ENCODE measurements at places on chromosomes 3 and 15.

- peak; percentile 47 for DNase-seq
Observed at GRCh38 chr3:161890147-161890625, 393.6 kb downstream of the OTOL1 start.

- peak; percentile 80 for DNase-seq
Observed at GRCh38 chr15:45378149-45378912, at the start of gene GATM. Gene GATM, minus strand, starts transcription at chr15:45378544. Its CDS starts 91 bp downstream, at chr15:45378453.

DNA sequence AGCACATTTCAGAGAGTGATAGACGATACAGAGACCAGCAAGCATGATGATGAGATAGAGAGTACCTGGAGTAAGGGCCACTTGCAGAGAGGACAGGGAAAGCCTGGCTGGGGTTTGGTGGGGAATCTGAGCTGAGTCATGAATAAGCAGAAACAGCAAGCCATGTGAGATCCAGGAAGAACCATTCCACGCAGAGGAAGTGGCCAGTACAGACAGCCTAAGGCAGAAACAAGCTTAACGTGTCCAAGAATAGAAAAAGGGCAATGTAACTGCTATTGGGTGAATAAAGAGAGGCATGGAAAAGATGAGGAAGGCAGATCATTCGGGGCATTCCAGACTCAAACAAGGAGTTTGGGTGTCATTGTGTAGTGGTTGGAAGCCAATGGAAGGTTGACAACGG is 816.3 kb upstream of the CFAP20DC start:
- no peak for DNase-seq

DNA sequence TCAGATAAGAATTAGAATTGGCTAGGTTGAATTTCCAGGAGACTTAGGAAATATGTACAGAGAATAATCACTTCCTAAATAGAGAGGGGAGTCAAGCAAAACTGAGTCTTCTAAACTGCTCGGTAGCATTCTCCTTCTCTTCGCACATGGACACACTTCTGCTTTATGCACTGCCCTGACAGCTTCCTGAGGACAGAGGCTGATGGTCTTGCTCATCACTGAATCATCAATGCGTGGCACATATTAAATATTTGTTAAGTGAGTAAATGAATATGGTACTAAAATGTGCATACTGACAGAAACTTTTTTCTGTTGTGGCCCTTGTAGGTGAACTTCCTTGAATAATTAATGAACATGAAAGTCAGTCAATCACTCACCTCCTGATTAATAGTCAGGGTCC is 315.5 kb downstream of the FHIT start:
- no peak for DNase-seq

DNA sequence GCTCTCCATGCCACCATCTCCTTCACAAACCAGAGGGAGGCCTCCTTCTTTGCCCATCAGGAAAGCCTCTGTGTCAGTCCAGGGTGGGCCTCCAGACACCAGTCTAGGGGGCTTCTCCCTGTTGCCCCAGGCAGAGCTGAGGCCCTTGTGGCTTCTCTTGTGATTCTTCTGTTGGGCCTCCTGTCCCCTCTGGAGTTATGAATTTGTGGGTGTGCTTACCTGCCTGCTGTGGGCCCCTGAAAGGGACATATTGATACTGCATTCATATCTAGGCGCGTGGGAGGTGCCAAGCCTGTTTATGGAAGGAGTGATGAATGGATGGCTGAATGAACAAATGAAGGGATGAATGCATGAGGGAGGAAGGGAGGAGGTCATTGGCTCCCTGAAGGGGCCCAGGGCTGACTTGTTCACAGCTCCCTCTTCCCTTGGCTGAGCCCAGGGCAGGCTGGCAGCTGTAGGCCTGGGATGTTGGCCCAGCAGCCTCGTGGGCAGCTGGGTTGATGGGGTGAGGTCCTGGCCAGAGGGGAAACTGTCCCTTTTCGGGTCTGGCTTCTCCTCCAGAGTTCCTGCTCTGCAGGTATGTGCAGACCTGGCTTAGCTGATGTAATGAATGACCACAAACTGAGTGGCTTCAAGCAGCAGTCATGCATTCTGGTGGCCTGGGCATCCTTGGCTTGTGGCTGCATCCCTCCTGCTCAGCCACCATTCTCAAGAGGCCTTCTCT is 195.4 kb downstream of the GOLGA6L6 start:
- no peak for DNase-seq

GRCh38 chr3:195081242-195081963 is 189.6 kb downstream of the XXYLT1 start:
- no peak for DNase-seq

DNA sequence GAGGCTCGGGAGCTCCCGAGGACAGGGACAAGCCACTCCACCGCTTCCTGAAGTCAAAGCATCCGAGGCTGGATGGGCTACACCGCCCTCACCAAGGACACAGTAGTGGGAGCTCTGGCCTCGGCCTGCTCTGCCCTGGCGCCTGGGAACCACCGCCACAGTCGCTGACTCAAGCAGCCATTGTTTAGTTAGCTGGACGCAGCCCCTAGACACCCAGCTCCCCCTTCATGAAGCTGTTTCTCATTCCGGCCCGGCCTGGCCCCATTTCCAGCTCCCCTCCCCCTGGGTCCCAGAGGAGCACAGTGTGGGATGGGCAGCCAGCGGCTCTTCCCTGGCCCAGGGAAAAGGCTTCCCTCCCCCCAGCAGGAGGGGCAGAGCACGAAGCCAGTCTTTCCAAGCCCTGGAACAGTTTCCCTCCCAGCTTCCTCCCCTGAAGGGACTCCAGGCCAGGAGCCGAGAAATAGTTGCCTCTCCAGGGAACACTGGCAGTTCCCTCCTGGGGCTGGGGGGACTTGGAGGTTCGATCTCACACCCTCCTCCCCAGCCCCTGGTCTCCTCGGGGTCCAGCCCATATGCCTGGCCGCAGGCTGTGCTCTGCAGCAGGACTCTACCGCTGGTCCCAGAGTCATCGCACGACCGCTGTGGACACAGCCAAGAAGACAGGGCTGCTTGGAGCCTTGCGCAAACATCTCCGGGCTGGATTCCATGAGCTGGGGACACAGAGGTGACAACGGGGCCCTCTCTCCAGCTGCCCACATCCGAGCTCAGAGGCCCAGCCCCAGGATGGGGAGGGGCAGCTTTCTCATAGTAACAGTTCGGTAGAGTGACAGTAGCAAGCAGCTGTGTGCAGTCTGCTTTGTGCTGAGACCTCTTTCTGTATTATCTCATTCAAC is 10.0 kb downstream of the PLXND1 start:
- peak; percentile 93 for DNase-seq

GRCh38 chr3:99549957-99550603 is 88.3 kb upstream of the COL8A1 start:
- DNase-seq = no peak

- no peak for DNase-seq
Observed at GRCh38 chr3:85081191-85081906, 122.6 kb downstream of the CADM2 start.

DNA sequence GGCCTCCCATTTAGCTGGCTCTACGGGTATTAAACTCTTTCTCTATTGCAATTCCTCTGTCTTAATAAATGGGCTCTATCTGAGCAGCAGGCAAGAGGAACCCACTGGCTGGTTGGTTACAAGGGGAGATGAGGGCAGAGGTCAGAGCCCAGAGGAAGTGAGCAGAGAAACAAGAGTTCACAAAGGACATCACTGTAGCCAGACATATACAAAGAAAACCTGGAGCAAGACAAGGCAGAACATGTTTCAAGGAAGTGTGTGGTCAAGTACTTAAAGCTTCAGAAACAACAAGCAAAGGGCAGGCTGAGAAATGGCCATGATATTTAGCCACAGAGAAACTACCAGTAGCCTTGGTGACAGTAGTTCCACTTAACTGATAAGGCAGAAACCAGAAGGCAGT is 24.3 kb downstream of the SUSD5 start:
- no peak for DNase-seq

- peak; percentile 68 for DNase-seq
Observed at GRCh38 chr3:115512565-115513415, 110.5 kb upstream of the GAP43 start.

- DNase-seq = no peak
Observed at GRCh38 chr3:140233702-140234101, 298.7 kb downstream of the CLSTN2 start.

GRCh38 chr15:39497759-39498565 is 82.9 kb upstream of the THBS1 start:
- DNase-seq = no peak

GRCh38 chr3:152608696-152609594 is 226.0 kb upstream of the P2RY1 start:
- no peak for DNase-seq

- DNase-seq = no peak
Observed at GRCh38 chr3:114392831-114393230, 99.0 kb downstream of the TIGIT start.

GRCh38 chr3:97579365-97579764 is 185.2 kb upstream of the ARL6 start:
- DNase-seq = no peak

DNA sequence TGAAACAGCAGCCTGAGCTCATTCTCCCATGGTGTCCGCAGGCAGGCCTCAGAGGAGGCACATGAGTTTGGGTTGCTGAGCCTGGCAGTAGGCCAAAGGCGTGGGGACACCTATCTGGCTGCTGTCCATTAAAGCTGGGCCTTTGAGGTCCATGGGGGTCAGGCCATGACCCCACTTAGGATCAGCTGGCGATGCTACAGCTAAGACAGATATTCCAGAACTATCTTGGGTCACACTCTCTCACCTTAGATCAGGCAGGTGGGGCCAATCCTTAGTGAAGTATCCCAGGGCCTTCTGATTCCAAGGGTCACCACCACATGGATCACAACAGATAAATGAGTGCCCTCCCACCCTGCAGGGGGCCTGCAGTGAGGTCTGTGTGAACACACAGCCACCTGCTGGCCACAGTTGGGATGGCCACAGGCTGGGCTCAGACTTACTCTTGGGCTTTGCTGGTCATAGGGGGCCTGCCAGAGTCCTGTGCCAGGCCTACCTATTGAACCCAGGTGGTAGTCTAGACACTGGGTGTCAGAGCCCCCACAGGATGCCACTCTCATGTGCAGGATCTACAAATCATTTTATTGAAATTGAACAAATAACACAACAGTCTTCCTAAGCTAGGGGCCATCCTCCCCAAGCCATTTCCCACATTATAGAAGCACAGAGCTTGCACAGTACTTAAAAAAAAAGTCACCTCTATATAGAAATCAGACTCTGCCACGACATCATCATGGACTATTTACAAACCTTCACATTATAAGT is 2.0 kb upstream of the HYAL2 start:
- peak; percentile 71 for DNase-seq

GRCh38 chr15:26177816-26178215 is 314.7 kb upstream of the ATP10A start:
- DNase-seq = no peak

DNA sequence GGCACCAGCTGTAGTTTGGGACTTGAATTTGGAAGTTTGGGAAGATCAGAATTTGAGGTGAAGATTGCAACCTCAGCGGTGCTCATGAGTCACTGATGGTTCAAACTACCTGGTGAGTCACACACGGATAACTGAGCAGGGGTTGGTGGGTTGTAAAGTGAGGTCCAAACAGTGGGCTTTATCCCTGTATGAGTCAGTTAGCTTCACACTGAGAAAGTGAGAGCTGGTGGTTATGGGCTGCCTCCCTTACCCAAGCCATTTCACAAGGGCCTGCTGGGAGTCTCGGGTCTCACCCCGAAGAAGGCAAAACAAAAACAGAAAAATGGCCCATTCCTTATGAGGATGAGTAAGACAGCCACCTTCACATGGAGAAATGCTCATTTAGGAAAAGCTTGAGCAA is 77.0 kb downstream of the ITGA11 start:
- peak; percentile 6 for DNase-seq

DNA sequence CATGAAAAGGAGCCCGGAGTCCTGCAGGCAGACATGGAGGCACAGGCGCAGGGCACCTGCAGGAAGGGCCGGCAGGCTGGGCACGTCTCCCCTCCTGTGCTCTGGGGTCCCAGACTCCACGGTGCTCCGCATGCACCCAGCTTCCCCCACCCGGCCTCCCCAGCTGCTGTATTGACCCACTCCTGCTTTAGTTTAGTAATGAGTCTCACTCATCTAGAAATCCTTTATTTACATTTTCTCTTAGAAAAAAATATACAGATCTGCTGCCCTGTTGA is 8.5 kb downstream of the MESP2 start:
- DNase-seq = no peak

GRCh38 chr3:135249186-135249585 is 454.1 kb downstream of the EPHB1 start:
- DNase-seq = no peak

DNA sequence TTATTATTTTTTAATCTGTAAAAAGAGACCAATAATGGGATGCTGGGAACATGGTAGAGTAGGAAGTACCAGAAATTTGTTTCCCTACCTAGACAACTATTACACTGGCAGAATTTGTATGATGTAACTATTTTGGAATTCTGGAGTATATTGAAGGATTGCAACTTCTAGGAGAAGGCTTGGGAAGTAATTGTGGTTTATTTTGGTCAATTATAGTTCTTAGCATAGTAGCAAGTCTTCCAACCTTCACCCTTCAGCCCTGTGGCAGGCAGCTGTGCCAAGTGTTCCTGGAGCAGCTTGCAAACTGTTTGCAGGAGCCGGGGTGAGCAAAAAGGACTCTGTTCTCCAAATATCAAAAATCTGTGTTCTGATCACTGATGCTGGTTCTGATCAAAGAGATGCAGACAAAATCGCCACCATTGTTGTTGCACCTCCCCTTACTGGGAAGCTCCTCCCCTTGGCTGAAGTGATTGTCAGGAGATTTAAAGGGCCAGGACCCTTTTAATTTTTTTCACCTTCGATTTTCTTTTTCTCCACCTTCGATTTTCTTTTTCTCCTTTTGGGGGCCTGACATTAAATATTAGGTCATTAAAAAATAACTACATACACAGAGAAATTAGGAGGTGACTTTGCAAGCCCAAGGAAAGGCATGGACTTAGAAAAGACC is 363.3 kb downstream of the SLC9A9 start:
- no peak for DNase-seq

GRCh38 chr15:73034221-73034620 is 18.0 kb upstream of the NEO1 start:
- DNase-seq = no peak

- no peak for DNase-seq
Observed at GRCh38 chr3:45795509-45795881, 841 bp downstream of the SLC6A20 start.

DNA sequence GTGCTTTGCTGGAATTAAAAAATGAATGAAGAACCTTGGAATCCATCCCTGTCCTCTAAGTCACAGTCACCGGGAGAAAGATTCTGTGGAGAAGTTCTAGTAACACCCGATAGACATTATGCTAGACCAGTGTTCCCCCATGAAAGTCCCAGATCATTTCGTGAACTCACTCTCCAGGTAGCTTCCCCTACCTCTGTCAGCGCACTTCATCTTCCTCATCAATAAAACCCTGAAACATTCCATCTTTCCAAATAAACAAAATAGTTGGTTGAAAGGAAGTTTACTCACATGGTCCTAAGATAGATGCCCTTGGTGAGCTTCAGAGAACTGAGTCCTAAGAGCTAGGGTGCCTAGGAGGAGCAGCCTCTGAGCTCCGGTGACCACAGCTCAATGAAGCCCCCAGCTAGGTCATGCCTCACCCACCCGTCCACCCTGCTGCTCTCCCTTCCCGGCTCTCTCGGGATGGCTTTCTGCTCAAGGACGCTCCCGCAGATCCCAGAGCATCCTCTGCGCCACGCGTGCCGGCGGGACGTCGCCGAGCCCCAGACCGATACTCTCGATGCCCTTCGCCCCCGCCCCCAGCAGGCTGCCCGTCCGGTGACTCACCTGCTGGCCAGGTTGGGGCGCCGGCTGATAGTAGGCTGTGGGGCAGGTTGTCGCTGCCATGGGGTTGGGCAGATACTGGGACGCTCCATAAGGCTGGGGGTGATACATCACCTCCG is 776 bp downstream of the VGLL3 start:
- no peak for DNase-seq
